ENCODE measurements at places on chromosomes 2 and 18. TPM values are rescaled to one million over a fixed set of nuclear protein-coding genes. Genes with fewer than 3 reads are reported as not detected.

- no peak for DNase-seq
- peaks cover 2% of the 10 kb centered on the region for H3K27me3 ChIP-seq
- H3K36me3 ChIP-seq, result no peaks in the 10 kb centered on the region
- H3K4me1 ChIP-seq, result peaks cover 12% of the 10 kb centered on the region
- peak overlapping the region; percentile 10 for H3K27ac ChIP-seq
- H3K4me3 ChIP-seq, result no peak overlapping the region
Measured at GRCh38 chr2:100013892-100014677, 128.3 kb downstream of the AFF3 start.

DNA sequence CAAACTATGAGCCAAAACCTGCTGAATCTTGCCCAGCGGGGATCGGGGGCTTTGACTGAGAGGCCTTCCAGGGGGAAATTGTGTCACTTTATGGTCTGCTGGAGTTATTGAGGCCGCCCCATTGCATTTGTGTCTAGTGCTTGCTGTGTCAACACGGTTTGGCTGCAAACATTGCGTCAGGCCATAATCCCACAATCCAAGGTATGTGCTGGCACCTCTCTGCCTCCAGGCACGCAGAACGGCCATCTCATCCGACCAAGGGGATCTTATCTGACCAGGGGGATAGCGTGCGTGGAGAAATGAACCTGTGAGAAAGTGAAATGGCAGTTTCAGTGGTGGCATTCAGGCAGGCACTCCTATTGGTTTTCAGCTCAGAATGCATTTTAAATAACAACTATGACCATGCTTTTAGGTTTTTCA lies 18.1 kb upstream of the LYPD6B start:
- no peak overlapping the region for H3K27ac ChIP-seq
- H3K36me3 ChIP-seq, result peaks cover 6% of the 10 kb centered on the region
- peaks cover 5% of the 10 kb centered on the region for H3K4me1 ChIP-seq
- H3K4me3 ChIP-seq, result no peak overlapping the region

GRCh38 chr2:55598056-55598795 lies 19.2 kb downstream of the PPP4R3B start:
- no peak overlapping the region for H3K4me3 ChIP-seq
- no peak for DNase-seq
- peaks cover 8% of the 10 kb centered on the region for H3K36me3 ChIP-seq
- H3K27ac ChIP-seq, result no peak overlapping the region
- H3K27me3 ChIP-seq, result no peaks in the 10 kb centered on the region

The POTEI gene
- total RNA-seq, result 1.3 TPM

The TSPYL6 gene
- total RNA-seq, result not detected

The HJURP gene
- 63.6 TPM for total RNA-seq
